ENCODE measurements at places on chromosomes 7 and 10. TPM values are rescaled to one million over a fixed set of nuclear protein-coding genes. Genes with fewer than 3 reads are reported as not detected.

DNA sequence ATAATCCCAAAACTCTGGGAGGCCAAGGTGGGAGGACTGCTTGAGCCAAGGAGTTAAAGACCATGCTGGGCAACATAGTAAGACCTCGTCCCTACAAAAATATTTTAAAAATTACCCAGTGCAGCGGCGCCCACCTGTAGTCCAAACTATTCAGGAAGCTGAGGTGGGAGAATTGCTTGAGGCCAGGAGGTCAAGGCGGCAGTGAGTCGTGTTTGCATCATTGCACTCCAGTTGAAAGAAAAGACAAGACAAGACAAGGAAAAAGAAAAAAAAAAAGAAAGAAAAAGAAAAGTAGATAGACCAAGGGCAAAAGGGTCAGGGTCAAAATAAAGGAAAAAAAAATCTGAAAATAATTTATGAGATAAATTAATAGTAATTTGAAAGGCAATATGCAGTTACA lies 5.8 kb downstream of the ANXA7 start:
- H3K27me3 ChIP-seq, result no peaks in the 10 kb centered on the region
- no peak for DNase-seq
- peaks cover 6% of the 10 kb centered on the region for H3K4me1 ChIP-seq
- no peak overlapping the region for H3K4me3 ChIP-seq
- no peak overlapping the region for H3K27ac ChIP-seq

Gene CASP7
- polyA plus RNA-seq, result 26.1 TPM

DNA sequence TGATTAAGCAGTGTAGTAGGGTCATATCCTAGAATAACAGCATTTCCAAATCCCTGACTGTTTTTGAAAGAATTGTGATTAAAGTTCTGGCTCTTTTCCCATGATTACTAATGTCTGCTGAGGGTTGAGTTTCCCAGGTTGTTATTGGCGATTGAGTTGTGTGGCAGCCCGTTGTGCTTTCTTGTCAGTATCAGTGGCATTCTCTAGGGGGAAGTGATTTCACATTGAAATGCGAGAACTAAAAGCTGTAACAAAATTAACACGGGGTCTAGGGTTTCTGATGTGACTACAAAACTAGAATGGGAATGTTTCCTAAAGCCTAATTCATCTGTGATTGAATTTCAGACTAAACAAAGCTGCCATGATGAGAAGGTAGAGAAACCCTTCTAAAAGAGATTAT lies 349.4 kb downstream of the EXOC4 start:
- H3K27me3 ChIP-seq, result no peaks in the 10 kb centered on the region
- H3K36me3 ChIP-seq, result no peaks in the 10 kb centered on the region
- no peak for DNase-seq
- H3K4me1 ChIP-seq, result no peaks in the 10 kb centered on the region
- no peak overlapping the region for H3K4me3 ChIP-seq

DNA sequence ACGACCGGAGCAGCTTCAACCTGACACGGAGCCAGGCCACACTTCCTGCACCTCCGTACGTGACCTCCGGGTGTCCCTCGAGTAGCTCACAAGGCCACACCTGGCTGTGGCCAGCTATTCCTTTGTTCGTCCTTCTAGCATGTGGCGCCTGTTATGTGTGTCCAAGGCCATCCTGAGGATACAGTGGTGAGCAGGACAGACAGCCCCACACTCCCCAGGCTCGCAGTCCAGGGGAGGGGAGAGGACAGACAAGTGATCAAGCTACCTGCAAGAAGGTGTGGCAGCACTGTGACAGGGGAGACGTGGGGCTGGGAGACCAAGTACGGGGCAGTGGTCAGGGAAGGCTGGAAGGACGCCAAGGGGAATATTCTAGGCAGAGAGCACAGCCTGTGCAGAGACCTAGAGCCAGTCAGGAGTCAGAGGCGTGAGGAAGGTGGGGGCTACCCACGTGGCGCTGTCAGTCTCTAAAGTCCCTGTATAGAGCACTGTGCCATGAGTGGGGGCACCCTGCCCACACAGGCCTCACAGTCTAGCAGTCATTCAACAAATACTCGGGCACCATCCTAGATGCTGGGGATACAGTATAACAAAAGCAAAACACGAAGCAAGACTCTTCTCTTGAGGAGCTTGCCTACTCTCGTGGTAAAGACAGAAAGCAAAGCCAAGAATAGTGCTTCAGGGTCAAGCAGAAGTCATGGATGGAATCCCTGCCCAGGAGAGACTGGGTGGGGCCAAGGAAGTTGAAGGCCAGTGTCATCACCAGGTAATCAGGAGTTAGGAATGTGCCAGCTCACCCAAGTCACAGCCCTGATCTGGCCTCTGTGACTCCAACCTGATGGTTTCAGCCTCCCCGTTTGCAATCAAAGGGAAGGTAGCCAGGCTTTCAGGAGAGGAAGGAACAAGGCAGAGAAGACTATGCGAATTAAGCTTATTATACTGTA lies 58.6 kb downstream of the PROSER2 start:
- H3K27me3 ChIP-seq, result no peaks in the 10 kb centered on the region
- peak overlapping the region; percentile 89 for H3K27ac ChIP-seq
- H3K4me3 ChIP-seq, result no peak overlapping the region
- peak; percentile 89 for DNase-seq
- H3K36me3 ChIP-seq, result no peaks in the 10 kb centered on the region

DNA sequence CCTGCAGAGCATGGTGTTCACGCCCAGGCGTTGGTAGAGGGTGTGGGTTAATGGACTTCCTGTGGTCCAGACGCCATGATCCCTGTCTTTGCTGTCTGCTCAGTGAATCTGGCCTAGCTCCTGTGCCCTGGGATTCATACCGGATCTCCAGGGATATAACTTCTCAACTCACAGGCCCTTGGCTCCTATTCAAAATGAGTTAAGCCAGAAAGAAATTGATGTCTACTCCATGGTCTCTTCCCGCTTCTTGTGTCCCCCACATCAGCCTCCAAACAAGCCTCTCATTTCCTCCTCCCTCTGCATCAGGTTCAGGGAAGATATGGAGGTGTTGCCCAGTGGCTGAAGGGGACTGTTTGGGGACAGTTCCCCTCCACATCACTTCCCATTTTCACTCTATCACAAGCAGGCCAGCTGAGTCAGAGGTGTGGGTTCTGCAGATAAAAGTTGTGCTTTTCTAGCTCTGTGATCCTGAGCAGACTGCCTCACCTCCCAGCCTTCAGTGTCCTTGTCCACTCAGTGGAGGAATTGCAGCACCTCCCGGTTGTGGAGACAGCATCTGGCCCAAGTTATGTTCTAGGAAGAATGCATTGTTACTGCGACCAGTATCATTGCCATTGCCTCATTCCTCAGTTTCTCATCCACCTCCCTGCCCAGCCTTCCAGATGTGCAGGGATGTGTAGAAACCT lies 22.5 kb downstream of the AKR1E2 start:
- DNase-seq, result no peak
- H3K27me3 ChIP-seq, result no peaks in the 10 kb centered on the region
- H3K27ac ChIP-seq, result no peak overlapping the region
- no peaks in the 10 kb centered on the region for H3K36me3 ChIP-seq
- H3K4me1 ChIP-seq, result peaks cover 12% of the 10 kb centered on the region

Gene PHYHIPL
- 0.09 TPM for polyA plus RNA-seq

GRCh38 chr10:52665821-52666220 lies 106.8 kb downstream of the MBL2 start:
- DNase-seq, result no peak
- no peak overlapping the region for H3K4me3 ChIP-seq
- H3K4me1 ChIP-seq, result no peaks in the 10 kb centered on the region
- no peaks in the 10 kb centered on the region for H3K36me3 ChIP-seq
- no peak overlapping the region for H3K27ac ChIP-seq
- H3K27me3 ChIP-seq, result no peaks in the 10 kb centered on the region

GRCh38 chr10:11535346-11535959 lies 76.0 kb downstream of the USP6NL start:
- no peaks in the 10 kb centered on the region for H3K27me3 ChIP-seq
- no peak overlapping the region for H3K4me3 ChIP-seq
- H3K27ac ChIP-seq, result no peak overlapping the region
- DNase-seq, result no peak

DNA sequence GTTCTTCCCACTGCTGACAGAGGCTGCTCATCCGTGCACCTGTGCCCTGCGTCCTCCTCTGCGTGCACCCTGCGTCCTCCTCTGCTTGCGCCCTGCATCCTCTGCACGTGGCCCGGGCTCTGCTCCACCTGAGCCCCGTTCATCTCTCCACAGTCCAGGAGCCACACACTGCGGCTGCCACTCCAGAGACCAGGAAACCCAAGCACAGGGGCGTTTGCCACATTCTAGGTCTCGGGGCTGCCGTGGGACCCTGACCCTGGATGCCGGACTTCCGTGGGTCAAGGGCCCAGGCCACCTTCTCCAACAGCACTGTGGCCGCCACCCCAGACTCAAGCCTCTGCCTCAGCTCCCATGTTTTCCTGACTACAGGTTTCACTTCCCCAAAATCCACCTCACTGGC lies 460.4 kb downstream of the PTPRN2 start:
- H3K27ac ChIP-seq, result no peak overlapping the region
- no peaks in the 10 kb centered on the region for H3K36me3 ChIP-seq
- no peak for DNase-seq

GRCh38 chr7:46881507-46882127 lies 700.3 kb downstream of the TNS3 start:
- DNase-seq, result peak; percentile 42
- no peaks in the 10 kb centered on the region for H3K27me3 ChIP-seq
- no peaks in the 10 kb centered on the region for H3K36me3 ChIP-seq
- H3K4me1 ChIP-seq, result peaks cover 10% of the 10 kb centered on the region
- H3K27ac ChIP-seq, result peak overlapping the region; percentile 48

DNA sequence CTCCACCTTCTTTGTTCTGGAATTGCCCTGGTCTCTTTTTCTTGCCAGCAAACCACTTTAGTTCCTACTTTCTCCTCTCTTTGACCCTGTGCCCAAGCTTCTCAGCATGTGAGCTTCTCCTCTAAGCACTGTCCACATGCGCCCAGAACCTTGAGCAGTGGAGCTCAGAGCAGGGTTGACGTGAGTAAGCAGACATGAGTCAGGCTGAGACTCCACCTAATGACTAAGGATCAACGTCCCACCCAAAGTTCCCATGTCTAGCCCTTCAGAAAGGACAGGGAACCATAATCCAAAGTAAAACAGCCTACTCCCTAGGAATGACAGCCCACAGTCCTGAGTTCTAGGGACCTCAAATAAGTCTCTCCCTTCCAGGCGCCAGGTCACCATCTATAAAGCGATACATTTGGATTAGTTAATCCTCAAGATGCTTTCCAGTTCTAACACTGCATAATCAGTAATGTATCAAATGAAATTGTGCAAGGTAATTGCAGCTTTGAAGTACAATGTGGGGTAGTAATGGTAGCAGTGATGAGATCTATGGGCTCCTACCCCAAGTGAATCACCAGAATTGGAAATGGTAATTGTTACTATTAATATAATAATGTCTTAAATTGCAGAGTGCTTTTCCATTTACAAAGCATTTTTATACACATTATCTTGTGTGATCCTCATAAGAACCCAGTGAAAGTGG lies 44.5 kb downstream of the KCNMA1 start:
- H3K36me3 ChIP-seq, result no peaks in the 10 kb centered on the region
- peaks cover 20% of the 10 kb centered on the region for H3K4me1 ChIP-seq
- H3K27me3 ChIP-seq, result no peaks in the 10 kb centered on the region
- no peak overlapping the region for H3K4me3 ChIP-seq
- peak overlapping the region; percentile 75 for H3K27ac ChIP-seq

DNA sequence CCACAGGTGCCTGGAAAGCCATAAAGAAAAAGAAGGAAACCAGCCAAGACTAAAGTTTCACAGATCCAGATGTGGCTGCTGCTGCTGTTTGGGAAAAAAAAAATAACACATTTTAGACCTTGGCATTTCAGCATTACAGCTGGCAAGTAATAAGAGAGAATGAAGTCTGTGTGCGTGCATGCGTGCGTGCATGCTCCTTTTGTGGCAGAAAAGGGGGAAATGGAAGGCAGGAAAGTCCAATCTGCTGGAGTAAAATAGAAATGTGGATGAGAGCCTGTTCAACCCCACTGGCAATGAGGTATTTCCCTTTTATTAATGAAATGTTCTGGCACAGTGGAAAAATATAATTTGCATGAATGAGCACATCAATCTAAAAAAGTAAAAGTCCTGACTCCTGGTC lies 137.0 kb upstream of the SEMA3A start:
- no peaks in the 10 kb centered on the region for H3K36me3 ChIP-seq
- H3K27me3 ChIP-seq, result no peaks in the 10 kb centered on the region
- no peak for DNase-seq
- H3K4me3 ChIP-seq, result no peak overlapping the region
- H3K27ac ChIP-seq, result no peak overlapping the region

GRCh38 chr7:25894002-25894901 lies 257.7 kb upstream of the NFE2L3 start:
- H3K27ac ChIP-seq, result no peak overlapping the region
- H3K27me3 ChIP-seq, result no peaks in the 10 kb centered on the region
- no peak overlapping the region for H3K4me3 ChIP-seq
- H3K36me3 ChIP-seq, result no peaks in the 10 kb centered on the region
- peak; percentile 71 for DNase-seq

Gene RNF148
- polyA plus RNA-seq, result not detected

Gene COL1A2
- 0.16 TPM for polyA plus RNA-seq

DNA sequence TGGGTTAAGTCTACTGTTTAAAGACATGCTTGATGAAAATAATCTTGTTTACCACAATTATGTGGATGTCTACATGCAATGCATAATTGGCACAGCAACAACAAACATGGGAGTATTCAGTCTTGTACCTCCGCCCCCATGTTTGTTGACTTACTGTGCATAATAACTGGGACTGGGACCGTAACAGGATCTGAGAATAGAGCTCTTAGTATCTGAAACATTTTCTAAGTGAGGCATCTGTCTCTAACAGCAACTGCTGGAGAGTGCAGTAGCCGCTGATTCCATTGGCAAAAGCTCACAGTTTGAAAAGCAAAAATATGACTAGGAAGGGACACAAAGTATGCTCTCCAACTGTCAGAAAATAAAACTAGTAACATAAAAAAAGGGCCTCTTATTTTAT lies 61.6 kb downstream of the ENO4 start:
- no peaks in the 10 kb centered on the region for H3K27me3 ChIP-seq
- H3K4me3 ChIP-seq, result no peak overlapping the region
- no peaks in the 10 kb centered on the region for H3K4me1 ChIP-seq
- H3K36me3 ChIP-seq, result peaks cover 3% of the 10 kb centered on the region
- no peak for DNase-seq

GRCh38 chr7:136015638-136016037 lies 38.5 kb upstream of the MTPN start:
- H3K27ac ChIP-seq, result no peak overlapping the region
- no peaks in the 10 kb centered on the region for H3K27me3 ChIP-seq
- no peak overlapping the region for H3K4me3 ChIP-seq
- no peak for DNase-seq

DNA sequence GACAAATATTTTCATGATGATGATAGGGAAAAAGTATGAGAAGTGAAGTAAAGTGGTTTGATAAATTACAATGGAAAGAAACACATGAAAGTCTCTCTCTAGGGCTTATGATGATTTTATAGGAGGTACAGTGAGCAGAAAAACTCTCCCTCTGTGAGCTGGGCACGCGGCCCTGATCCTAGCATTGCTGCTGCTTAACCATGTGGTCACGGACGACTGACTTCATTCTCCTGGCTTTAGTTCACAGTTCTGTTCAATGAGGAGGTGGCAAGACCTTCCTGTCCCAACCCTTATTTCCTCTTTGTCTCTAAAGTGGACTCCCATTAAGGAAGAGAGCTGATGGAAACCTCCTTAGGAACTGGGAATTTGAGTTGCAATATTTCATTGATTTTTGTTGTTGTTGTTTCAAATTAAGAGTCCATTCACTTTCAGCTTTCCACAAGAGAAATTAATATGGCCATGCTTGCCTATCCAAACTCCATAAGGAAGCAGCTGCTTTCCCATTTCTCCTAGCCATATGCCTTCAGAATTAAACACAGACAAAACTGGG lies 8.2 kb upstream of the PON3 start:
- DNase-seq, result no peak
- H3K36me3 ChIP-seq, result peaks cover 5% of the 10 kb centered on the region
- no peaks in the 10 kb centered on the region for H3K4me1 ChIP-seq
- H3K27ac ChIP-seq, result no peak overlapping the region

Gene PDZD7
- polyA plus RNA-seq, result 0.54 TPM

GRCh38 chr7:14446219-14446618 lies 456.3 kb downstream of the DGKB start:
- H3K4me1 ChIP-seq, result no peaks in the 10 kb centered on the region
- H3K4me3 ChIP-seq, result no peak overlapping the region
- no peak for DNase-seq
- no peaks in the 10 kb centered on the region for H3K36me3 ChIP-seq

Data from keratinocyte (primary cell).